Activated naive CD4-positive, alpha-beta T cell treated with anti-CD3 and anti-CD28 coated beads, Interleukin-2, amount 10 ng/mL, durations not matched to agents 7 days and 5 days (primary cell): ENCODE measurements at places on chromosomes 3 and 15.

GRCh38 chr15:21267671-21268395, 172.5 kb downstream of the POTEB3 start:
- DNase-seq = no peak

- DNase-seq = no peak
Observed at GRCh38 chr3:23553353-23553752, 252.4 kb upstream of the UBE2E1 start.

- DNase-seq = no peak
Observed at GRCh38 chr15:100633763-100634075, 31.3 kb downstream of the ASB7 start.

GRCh38 chr3:43075904-43076661, 29.8 kb downstream of the POMGNT2 start:
- no peak for DNase-seq

DNA sequence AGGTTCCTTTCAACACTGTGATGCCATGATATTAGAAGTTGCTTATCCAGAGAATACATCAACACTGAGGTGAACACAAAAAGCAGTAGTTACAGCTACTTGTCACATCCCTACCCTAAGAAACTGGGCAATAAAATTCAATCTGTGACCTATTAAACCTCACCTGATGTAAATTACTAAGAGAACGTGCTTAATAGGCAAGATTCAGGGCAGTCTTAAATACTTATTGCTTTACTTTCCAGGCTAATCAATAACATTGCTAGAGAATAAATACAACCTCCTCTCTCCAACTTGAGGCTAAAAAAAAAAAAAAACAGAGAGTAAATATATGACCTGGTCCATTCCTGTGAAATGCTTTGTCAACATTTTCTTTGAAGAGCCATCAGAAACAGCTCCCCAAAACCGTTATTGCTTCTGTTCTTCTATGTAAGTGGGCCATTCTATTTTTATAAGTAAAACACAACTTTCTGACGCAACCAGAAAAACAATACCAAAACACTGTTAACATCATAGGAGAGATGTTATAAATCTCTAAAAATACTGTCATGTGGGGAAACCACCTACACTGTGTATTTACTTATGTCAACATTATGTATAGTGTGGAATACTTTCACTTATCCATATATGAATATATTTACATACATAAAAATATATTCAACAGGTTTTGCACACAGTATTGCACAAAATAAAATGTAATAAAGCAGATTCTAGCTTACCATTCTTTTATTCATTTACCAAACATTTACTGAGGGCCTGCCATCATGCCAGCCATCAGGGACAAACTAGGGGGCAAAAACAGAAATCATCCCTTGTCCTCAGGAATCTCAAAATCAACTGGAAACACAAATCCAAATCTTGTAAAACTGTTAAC, 2.7 kb downstream of the NKIRAS1 start:
- DNase-seq = no peak

DNA sequence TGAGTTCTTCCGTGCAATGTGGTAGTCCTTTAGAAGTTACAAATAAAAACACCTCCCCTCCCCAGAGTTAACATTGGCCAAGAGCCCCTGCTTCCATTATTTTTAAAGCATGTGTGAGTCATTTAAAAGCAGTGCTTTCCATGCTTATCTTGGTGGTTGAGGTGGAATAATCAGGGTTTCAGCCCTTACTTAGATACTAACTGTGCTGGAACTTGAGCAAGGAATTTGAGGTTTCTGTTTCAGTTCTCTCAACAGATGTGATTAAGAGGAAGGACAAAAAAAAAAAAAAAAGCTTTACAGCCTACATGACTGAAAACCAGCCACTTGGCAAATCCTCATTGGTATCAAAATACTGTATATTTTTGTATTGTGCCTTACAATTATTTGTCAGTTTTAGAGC, 64.5 kb downstream of the CGNL1 start:
- no peak for DNase-seq

GRCh38 chr3:57935539-57935938, 72.7 kb upstream of the FLNB start:
- DNase-seq = no peak

DNA sequence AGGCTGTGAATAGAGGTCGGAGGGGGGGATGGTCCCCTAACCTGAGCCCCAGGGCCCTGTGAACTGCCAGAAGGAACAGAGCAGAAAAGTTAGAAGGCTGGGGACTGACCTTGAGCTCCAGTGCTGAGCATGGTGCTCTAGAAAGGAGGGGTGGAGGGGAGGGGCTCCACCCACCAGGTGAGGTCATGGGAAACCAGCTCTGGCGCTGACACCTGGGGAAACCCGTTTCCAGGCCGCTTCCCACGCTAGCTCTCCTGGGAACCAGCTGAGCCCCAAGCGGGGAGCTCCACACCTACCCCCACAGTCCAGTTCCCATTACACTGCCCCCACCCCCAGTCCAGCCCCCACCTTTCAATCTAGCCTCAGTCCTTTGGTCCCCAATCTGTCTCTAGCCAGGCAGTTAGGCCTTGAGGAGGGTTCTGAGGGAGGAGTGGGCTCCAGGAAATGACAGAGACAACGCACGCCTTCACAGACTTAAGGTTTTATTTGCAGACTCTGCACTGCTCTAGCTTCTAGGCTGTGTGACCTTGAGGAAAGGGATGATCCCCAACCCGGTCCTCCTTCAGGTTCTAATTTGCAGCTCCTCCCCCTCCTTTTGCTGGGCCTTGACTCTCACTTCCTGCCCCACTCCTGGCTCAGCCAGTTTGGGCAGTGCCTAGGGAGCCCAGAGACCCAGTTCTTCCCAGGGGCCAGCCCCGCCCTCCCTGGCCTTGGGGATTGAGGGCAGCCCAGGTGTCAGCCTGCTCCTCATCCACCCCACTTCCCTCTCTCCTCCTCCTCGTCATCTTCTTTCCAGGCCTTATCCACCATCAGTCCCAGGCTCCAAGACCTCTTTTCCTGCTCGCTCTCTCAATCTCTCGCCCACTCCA, 2.1 kb downstream of the RHOV start:
- DNase-seq = no peak

GRCh38 chr3:141835557-141836229, 40.8 kb upstream of the ATP1B3 start:
- DNase-seq = no peak

- DNase-seq = no peak
Observed at GRCh38 chr3:61864886-61865285, 303.5 kb downstream of the PTPRG start.

DNA sequence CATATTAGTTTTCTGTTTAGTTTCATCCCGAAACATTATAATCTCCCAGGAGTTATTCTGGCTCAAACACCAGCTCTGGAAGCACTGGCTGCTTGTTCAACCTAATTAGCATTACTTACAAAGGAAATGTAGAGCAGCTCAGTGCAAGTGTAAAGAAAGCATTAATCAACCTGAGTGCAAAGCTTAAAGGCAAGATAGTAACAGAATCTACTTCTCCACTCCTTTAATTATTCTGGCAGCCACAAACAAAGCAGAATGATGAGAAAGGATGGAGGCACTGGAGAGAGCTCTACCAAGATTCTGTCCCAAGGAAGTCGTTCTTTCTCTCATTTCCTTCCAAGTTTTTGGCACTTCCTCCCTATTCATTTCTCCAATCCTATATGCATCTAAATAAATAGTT, 1384.0 kb downstream of the ZPLD1 start:
- DNase-seq = no peak

GRCh38 chr3:141070727-141071357, 19.7 kb downstream of the SPSB4 start:
- no peak for DNase-seq

DNA sequence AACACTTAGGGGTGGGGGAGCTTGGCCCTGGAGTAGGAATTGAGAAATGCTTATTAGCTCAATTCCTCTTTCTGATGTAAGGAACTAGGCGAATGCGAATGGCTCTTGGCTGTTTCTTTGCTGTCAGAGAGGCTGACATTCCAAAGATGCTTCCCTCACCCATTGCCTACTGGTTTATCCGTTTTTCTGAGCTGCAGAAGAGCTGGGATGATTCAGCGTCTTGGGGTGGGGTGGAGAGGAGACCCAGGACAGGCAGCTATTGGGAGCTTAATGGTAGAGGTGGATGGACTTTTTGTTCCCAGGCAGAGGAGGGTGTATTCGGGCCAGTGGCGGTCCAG, 9.8 kb downstream of the PLEKHO2 start:
- no peak for DNase-seq

GRCh38 chr3:141875893-141876380, 506 bp upstream of the ATP1B3 start:
- peak; percentile 89 for DNase-seq

- DNase-seq = peak; percentile 56
Observed at GRCh38 chr3:142028243-142028777, 121.0 kb downstream of the TFDP2 start.

DNA sequence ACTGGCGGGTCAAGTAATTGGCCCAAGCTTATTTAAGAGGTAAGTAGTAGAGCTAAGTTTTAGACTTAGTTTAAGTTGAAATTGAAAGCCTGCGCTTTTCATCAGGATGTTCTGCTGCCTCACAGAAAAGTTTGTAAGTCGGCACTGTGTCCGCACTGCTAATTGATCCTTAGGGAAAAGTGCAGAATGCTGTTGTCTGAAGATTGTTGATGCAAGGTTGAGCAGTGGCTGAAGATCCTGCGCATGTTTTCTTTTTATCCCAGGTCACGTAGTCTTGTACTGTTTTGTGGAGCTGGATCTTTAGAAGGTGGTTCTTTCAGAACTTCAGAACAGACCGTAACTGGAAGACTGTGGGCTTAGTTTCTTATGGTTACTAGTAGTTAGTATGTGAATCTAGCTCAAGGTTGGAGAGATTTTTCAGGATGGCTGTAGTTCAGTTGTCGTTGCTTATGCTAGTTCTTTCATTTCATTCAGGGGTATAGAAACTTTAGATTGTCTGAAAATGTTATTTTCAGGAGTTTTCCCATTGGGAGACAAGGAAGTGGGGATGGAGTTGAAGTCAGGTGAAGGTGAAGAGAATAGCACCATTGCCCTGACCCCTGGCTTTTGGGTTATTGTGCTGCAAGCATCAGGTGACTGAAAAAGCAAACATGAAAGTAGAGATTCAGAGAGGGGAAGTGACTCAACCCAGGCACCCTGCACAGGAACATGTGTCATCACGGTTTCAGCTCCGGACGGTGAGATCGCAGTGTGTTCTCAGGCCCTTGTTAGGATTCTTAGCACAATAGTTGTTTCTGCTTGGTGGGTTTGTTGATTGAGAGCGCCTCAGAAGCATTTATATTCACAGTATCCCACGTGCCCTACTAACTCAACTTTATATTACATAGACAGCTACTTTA, 32.8 kb downstream of the AKAP13 start:
- DNase-seq = peak; percentile 82

GRCh38 chr3:193869221-193870201, 266.4 kb upstream of the HES1 start:
- DNase-seq = peak; percentile 32

DNA sequence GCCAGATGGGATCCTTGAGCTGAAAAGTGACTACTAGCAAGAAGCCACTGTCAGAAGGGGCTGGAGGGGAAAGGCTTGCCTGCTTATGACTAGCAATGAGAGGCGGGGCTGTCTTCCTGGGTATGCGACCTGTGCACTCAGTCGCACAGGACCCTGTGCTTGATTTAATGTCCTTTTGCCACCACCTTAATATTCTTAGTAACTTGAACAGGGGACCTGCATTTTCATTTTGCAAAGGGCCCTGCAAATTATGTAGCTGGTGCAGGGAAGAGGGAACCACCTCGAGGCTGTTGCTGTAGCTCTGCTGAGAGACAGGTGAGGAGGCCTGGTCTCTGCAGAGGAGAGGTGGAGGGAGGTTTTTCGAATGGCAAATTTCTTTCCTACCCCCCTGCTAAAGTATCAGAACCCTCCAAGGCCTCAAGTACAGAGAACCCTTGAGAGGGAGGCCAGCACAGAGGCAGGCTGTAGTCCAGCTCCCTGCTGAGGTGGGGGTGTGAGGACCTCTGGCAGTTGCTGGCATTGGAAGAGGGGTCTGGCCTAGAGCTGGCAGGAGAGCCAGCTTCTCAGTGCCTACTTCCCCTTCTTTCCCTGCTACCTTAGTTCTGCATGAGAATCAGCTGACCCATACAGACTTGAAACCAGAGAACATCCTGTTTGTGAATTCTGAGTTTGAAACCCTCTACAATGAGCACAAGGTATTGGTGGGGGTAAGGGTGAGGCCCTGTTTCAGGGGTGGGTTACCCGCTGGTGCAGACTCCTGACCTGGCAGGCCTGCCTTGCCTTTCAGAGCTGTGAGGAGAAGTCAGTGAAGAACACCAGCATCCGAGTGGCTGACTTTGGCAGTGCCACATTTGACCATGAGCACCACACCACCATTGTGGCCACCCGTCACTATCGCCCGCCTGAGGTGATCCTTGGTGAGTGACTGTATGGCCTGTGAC, 11.4 kb downstream of the CLK3 start:
- no peak for DNase-seq

GRCh38 chr15:38696790-38697495, 132.3 kb upstream of the RASGRP1 start:
- no peak for DNase-seq

DNA sequence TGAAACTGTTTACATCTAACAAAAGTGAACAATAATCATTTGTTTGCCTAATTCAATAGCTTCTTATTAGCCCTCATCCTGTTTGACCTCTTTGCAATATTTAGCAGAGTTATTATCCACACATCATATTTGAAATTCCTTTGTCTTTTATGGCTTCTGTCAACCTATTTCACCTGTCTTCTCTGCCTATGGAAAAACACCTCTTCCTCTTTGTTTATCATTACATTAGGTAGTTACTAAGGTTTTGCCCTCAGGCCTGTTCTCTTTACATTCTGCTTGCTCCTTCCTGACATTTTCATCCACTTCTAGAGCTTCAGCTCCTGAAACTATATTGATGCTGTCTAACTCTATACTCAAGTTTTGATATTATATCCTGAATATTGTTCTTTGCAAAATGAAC, 183.0 kb downstream of the SUCNR1 start:
- no peak for DNase-seq

DNA sequence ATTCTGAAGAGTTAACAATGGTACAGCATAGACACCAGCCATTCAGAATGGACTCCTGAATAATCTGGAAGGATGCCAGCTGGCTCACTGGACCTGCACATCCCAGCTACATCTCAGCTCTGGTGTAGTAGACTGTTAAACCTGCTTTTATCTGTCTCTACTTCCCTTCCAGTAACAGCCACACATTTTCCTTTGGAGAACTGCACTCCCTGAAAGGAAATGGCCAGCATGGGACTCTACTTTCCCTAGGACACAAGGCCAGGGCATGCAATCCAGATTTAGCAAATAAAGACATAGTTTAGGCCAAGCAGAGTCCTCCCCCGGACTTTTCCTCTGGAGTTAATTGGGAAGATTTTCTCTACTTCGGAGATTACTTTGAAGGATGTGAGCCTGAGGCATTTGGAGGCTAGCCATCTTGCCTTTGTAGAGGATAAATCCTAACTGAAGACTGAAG, 82.7 kb upstream of the TCF12 start:
- DNase-seq = no peak

DNA sequence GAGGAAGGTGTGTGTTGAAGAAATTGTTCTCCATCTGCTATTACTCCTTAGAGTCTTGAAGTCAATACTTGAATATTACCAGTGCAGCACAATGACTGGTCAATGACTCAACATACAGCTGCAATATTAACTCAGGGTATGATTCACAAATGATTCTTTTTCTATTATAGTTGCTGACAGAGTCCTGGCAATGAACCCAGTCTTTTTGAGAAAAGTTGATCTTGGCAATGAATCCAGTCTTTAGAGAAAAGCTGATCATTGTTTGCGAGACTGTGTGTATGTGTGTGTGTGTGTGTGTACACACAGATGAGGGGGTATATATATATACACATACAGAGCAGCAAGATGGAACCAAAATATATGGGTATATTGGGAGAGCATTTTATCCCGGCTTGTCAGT, 315.1 kb downstream of the ZNF385D start:
- DNase-seq = no peak
